NCI-H187 treated with DMSO at 0.1 percent for 48 hours (cell line): ENCODE measurements at places on chromosomes 11 and 22.
A peak's percentile ranks its signal among the peaks of the same experiment; 100 is the strongest.

- DNase-seq = no peak
Measured at GRCh38 chr11:128926437-128927107, 16.1 kb downstream of the TP53AIP1 start.

GRCh38 chr11:65471447-65471891 is 27.4 kb upstream of the MALAT1 start:
- DNase-seq = no peak

GRCh38 chr22:37148742-37149665 is 712 bp downstream of the IL2RB start:
- no peak for DNase-seq

DNA sequence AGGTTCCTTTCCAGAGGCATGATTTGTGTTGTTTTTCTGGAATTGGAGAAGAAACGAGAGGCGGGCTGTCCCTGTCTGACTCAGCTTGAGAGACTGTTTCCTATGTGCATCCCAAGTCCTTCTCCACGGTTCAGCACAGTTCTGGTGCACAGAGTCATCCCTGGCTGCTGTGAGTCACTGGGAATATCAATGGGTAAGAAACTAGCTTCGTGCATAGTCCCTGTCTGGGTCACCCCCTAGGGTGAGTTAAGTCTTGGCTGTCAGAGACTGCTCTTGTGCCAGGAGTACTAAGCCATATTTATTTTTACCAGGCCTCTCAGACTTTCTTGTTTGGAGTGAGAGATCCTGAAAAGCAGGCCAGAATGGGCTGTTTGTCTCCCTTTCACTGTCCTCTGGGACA is 2.4 kb upstream of the LRP4 start:
- no peak for DNase-seq

- DNase-seq = no peak
Measured at GRCh38 chr11:56706486-56706885, 7.6 kb downstream of the OR9G1 start.

DNA sequence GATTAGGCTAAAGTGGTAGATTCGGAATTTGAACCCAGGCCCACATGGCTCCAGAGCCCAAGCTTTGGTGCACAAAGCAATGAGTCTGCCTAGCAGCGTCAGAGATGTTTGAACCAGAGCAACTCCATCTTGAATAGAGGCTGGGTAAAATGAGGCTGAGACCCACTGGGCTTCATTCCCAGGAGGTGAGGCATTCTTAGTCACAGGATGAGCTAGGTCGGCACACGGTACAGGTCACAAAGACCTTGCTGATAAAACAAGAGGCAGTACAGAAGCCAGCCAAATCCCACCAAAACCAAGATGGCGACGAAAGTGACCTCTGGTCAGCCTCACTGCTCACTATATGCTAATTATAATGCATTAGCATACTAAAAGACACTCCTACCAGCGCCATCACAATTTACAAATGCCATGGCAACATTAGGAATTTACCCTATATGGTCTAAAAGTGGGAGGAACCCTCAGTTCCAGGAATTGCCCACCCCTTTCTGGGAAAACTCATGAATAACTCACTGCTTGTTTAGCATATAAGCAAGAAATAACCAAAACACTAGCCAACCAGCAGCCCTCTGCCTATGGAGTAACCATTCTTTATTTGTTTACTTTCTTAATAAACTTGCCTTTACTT is 40.3 kb upstream of the DAGLA start:
- no peak for DNase-seq

DNA sequence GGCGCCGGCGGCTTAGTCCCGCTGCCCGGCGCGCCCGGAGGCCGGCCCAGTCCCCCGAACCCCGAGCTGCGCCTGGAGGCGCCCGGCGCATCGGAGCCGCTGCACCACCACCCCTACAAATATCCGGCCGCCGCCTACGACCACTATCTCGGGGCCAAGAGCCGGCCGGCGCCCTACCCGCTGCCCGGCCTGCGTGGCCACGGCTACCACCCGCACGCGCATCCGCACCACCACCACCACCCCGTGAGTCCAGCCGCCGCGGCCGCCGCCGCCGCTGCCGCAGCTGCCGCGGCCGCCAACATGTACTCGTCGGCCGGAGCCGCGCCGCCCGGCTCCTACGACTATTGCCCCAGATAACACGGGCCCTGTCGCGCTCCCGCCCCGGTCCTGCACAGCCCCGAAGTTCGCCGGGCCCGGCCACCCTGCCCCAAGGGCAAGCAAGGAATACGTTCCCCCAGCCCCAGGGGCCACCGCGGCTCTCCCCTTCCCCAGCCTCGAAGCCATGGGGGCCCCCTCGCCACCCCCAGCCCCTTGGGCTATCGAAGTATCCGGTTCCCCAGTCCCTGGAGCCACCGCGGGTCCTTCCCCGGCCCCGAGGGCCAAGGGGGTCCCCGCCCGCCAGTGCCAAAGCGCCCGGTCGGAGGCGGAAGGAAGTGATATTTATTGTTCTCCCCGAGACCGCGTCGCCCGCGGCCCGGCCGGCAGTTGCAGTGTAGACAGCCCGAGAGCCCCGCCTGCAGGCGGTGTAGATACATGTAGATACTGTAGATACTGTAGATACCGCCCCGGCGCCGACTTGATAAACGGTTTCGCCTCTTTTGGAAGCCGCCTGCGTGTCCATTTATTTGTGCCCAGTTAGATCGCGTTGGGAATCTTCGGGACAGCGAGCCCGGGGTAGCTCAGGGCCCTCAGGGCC is 6.2 kb downstream of the TBX1 start:
- DNase-seq = no peak

DNA sequence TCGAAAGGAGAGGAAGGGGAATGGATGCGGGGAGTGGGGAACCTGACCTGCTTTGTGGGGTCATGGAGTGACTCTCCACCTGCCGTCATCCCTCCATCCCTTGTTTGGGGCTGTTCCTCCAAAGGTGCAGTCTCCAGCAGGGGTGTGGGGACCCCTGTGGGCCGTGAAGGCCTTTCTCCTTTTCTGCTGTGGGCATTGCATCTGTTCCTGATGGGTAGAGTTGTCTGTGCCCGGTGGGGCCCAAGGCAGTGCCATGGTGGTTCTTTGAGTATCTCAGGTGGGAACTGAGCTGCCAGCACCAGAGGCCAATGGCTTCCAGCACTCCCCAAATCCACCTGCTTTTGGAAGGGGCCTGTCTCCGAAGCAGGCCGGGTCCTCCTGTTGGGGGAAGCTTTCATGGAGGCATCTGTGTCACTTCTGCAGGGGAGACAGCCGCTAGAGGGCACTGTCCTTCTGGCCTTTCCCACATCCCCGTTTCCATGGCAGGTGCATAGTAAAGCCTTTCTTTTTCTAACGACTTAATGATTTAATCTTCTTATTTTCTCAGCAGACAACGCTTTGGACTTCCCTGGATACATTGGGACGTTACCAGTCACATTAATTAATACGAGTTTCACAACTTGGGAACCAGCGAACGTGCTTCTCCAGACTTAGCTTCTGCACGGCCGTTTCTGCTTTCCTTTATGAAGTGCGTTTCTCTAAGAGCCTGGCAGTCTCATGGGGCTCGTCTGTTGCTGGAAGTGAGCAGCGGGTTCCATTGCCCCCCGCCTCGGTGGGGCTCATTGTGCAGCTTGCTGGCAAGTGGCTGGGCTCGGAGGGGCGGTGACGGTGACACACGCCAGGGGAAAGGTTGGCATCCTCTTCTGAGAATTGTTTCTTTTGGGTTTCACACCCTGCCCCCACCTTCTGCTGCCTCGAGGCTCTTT is 57.1 kb downstream of the PARVB start:
- peak; percentile 9 for DNase-seq

GRCh38 chr11:47106798-47107411 is 69.8 kb downstream of the ARFGAP2 start:
- DNase-seq = no peak

- no peak for DNase-seq
Measured at GRCh38 chr11:132311703-132312102, 941.3 kb downstream of the NTM start.

DNA sequence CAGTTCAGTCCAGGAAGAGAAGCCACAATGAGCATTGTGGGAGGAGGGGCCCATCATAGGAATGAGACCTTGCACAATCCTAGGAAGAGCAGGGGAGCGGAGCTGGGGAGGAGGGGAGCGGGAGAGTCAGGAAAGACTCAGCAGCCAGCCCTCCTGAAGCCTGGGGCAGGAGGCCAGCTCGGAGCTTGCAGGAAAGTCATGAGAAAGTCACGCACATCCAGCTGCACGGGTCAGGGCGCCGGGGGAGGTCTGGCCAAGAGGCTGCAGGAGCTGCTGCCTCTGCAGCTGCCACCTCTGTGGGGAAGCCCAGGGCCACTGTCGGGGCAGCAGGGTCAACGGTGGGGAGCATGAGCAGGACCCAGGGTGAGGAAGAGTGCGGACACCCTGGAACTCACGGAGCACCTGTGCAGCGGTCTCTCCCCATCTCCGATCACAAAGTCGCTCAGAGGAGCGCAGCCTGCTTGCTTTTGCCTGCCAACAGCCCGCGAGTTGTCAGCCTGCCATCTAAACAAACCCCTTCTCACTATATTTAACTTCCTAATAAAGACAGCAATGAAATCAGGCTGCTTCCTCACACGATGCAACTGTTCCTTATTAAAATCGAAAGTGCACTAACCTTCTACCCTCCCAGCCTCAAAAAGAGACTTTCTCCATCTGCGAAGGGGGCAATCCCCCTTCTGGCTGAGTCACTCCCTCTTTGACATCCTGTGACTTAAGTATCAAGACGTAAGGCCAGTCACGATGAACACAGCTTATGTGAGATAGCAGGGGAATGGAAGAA is 52.9 kb upstream of the RTL6 start:
- no peak for DNase-seq

- DNase-seq = no peak
Measured at GRCh38 chr11:1923201-1923956, 3.9 kb downstream of the TNNT3 start.

DNA sequence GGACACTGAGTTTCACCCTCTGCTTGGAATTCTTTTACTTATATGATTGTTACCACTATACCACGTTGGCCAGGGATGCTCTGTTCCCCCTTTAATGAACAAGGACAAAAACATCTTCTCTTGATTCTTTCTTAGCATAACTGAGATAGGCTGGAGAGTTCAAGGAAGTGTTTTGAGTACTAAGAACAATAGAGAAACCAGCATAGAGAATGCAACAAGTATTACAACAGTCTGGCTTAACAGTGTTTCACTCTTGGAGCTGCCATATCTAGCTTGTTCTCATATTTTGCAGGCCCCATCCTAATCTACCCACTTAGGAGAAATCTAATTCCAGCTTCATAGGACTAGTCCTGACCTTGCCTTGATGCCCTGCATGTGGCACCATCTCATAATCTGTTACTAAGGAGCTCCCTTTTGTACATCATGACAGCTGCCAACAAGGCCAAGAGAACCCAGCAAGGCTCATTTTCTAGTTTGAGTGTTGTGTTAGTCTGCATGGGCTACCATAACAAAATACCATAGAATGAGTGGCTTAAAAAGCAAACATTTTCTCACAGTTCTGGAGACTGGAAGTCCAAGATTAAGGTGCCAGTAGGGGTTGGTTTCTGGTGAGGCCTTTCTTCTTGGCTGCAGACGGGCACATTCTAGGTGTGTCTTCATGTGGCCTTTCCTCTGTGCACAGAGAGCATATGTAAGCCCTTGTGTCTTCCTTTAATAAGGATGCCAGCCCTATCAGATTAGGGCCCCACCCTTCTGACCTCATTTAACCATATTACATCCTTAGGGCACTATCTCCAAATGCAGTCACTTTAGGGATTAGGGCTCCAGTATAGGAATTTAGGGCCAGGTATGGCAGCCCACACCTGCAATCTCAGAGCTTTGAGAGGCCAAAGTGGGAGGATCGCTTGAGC is 37.8 kb downstream of the PACS1 start:
- no peak for DNase-seq

GRCh38 chr11:60908803-60909202 is 2.4 kb upstream of the PRPF19 start:
- no peak for DNase-seq

DNA sequence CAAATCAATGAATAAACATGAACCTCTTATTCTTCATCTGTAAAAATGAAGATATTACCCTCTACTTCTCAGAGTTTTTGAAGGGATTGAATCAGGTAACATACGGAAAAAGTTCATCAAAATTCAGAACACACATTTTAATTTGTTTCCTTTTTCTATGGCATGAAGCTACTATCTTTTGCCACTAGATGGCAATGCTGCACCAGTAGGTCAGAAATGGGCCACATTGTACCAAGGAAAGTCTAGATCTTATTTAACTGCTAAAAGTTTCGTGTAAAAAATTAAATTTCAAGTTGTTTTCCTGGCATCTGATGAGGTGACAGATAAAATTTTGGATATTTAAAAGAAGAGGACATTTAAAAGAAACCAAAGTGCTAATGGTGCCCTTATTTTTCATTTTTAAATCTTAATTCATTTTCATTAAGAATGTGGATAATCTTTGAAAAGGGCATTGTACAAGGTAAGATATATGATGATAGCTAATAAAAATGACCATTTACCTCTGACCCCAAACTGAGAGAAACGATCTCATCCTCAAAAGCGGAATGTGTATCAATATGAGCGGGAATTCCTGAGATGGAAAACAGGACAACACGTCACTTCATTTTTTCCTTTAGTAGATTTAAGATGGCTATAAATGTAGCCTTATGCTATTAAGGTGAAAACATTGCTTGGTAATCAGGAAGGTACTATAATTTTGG is 16.1 kb downstream of the ALKBH8 start:
- no peak for DNase-seq

DNA sequence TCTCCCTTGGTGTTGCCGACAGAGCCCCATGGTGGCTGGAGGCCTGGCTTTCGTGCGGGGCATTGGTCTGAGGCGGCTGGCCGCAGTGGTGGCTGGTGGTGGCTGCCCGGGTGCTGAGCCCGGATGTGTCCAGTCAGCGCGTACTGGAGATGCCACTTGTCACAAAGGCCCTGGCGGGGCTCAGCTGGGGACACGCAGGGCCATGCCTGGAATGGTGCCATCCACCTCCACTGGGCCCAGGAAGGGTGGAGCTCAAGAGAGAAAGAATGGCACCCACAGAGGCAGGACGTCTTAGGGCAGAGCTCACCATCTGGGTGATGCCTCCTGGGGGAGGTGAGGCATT is 92.5 kb downstream of the CEP164 start:
- no peak for DNase-seq
